Hematopoietic multipotent progenitor cell (in vitro differentiated cells): ENCODE measurements at places on chromosomes 11 and 22. TPM values are rescaled to one million over a fixed set of nuclear protein-coding genes. Genes with fewer than 3 reads are reported as not detected.

GRCh38 chr11:94145916-94146315 lies 17.3 kb downstream of the PANX1 start:
- DNase-seq, result no peak

DNA sequence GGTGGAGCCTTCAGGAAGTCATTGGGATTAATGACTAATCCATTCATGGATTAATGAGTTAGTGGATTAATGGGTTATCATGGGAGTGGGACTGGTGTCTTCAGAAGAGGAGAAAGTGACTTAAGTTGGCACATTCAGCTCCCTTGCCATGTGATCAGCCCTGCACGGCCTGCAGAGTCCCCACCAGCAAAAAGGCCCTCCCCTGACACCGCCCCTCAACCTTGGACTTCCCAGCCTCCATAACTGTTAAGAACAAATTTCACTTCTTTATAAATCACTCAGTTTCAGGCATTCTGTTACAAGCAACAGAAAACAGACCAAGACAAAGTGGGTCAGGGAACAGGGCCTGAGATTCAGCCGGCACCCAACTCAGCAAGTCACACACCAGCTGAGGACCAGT lies 85.3 kb downstream of the MICAL3 start:
- DNase-seq, result no peak

- DNase-seq, result no peak
Measured at GRCh38 chr11:45657496-45658260, 7.7 kb downstream of the CHST1 start.

DNA sequence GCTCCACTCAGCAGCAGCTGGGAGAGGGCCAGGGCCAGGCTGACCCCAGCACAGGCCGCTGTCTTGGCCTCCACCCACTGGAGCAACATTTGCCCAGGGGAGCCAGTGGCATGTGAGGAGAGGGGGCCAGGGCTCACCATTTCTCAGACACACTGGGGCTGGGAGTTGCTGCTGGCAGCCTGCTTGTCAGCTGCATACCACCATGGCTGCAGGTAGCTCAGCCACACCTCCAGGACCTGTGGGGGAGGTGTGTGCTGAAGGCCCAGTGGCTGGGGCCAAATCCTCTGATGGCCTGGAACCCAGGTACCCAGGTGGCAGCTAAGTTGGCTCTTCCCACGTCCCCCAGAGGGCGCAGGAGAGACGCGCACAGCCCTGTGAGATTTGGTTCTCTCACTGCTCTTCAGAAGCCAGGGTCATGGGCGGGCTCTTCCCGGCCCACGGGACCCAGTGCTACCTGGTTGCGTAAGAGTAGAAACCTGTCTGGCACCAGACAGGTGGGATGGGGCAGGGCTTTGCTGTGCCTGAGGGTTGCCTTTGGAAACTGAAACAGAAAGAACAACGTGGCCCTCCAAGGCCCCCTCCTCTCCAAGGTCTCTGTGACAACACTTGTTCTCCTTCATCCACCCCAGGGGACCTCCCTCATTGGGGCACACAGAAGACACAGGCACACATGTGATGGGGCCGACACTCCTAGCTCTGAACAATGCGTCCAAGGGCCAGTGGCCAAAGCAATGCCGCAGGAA lies 98.8 kb downstream of the MED15 start:
- peak; percentile 71 for DNase-seq

DNA sequence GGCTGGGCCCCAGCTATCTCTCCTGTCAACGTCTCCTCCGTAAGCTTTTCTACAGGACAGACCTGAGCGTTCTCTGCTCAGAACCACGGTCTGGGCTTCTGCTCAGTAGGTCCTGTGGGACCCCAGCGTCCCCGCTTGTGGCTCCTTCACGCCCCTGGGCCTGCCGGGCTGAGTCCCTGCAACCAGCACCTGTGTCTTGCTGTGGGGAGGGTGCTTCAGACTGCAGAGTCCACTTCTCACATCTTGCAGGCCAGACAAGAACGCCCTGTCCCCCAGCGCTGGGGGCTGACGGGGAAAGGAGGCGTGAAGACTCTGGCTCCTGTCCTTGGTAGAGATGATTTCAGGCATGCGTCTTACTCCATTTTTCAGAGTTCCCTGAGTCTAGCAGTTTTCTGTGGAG lies 1480.8 kb downstream of the BRD1 start:
- no peak for DNase-seq

DNA sequence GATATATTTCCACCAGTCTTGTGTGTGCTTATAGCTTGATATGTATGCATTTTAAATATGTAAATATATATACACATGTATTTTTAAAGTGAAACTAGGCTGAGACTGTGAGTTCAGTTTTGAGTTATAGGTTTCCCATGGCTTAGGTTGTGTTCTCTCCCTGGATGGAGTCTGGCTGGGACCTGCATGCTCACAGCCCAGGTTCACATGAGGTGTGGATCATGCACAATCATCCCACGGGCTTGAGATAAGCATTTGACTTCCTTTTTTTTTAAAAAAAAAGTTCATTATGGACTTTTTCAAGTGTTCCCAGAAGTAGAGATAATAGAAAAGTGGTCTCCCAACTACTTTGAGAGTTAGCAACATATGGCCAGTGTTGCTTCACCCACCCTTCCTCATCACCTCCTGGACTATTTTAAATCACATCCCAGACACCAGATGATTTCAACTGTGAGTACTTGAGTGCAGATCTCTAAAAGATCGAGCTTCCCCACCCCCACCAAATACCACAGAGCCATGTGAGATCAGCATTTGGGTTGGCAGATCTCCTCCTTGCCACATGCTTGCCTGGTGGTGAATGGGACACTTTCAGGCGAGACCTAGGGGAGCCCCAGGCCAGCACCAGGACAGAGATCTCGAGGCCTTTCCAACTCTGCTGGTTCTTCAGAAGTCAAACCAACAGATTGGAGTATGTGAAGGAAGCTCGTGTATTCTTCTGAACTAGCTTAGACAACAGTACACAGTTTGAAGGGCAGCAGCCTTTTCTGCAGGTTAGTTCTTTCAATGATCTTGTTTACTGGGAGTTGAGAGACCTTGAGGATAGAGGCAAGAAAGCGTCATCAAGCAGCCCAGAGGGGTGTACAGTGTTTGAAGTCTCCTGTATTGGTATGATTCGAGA lies 15.9 kb downstream of the MED15 start:
- peak; percentile 53 for DNase-seq

- no peak for DNase-seq
Measured at GRCh38 chr22:45864959-45865476, 111.9 kb downstream of the WNT7B start.

- DNase-seq, result no peak
Measured at GRCh38 chr11:111312076-111312475, 13.7 kb downstream of the POU2AF3 start.

- no peak for DNase-seq
Measured at GRCh38 chr11:80155412-80156017, 714.7 kb upstream of the TENM4 start.

- no peak for DNase-seq
Measured at GRCh38 chr11:8251616-8252295, 11.9 kb downstream of the LMO1 start.

- DNase-seq, result no peak
Measured at GRCh38 chr11:85745626-85746025, 59.6 kb upstream of the CCDC89 start.

GRCh38 chr11:14455648-14456430 lies 43.8 kb downstream of the COPB1 start:
- no peak for DNase-seq

- DNase-seq, result peak; percentile 74
Measured at GRCh38 chr22:49767355-49768062, 60.2 kb downstream of the BRD1 start.

DNA sequence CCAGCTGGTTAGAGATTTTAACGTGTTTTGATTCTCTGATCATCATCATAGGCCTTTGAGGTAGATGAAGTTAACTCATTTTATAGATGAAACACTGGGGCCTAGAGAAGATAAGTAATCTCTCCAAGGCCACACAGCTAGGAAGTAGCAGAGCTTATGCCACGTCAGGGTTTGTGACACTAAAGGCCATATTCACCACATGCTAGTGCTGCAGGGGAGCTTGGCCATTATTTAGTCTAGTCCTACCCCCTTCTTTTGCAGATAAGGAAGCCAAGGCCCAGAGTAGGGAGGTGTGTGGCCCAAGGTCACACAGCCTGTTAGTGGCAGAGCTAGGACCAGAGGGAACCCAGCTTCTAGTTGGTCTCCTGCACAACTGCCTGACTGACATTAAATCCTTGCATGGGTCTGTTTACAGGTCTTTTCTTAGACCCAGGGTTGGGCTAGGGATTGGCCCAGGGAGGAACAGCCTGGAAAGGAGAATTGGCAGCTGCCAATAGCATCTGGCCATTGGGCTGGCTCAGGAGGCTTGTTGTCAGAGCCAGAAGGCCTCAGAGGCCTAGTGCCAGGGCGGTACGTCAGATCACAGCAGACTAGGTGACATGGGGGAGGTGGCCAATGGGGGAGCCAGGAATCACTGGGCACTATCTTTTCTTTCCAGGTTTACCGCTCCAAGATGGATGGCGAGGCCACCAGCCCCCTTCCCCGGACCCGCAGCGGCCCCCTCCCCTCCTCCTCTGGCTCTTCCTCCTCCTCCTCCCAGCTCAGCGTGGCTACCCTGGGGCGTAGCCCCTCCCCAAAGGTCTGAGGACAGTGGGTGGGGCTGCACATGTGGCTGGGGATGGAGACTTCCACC lies 36.0 kb downstream of the PHLDB1 start:
- no peak for DNase-seq

ANO5 gene
- total RNA-seq, result 0.54 TPM

MPZL3 gene
- 2.2 TPM for total RNA-seq

SSTR3 gene
- total RNA-seq, result under 0.01 TPM

TRIM48 gene
- total RNA-seq, result not detected

OR10A2 gene
- total RNA-seq, result under 0.01 TPM

KCNJ4 gene
- total RNA-seq, result 0.27 TPM
